Transverse colon (tissue), 4 donors: ENCODE measurements at places on chromosomes 13 and 19.

DNA sequence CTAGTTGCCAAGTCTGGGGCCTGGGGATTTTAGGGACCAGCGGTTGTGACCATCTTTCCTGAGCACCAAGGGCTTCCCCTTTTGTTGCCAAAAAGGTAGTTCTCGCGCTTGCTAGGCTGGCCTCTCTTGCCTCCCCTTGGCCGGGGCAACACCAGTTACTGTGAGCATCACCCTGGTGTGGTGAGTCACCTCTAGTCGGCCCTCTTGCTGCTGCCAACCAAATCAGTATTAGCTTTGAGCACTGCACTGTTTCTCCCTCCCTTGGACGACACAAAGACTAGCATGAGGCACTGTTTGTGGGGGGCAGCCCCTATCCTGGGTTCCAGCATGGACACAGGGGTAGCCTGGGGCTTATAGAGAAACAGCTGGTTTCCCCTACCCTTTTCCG is 6.9 kb downstream of the SYDE1 start:
- no peak for DNase-seq

- no peak for DNase-seq
Observed at GRCh38 chr19:56136362-56136761, 4.7 kb upstream of the ZNF444 start.

DNA sequence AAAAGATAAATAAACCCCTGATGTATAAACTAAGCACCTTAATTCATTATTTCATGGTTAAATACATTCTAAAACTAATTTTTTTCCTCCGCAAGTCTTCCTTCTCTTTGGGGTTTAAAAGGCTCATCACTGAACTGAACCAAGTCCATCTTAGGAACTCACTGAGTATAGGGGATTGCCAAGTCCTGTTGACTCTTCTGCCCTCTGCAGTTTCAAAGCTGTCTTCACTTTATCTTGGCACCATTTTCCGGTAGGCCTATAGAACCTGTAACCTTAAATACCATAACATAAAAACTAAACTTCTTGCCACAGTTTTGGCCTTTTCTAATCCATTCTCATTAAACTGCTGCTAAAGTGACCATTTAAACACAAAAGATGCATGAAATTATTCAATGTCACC is 66.5 kb upstream of the USPL1 start:
- DNase-seq = no peak

DNA sequence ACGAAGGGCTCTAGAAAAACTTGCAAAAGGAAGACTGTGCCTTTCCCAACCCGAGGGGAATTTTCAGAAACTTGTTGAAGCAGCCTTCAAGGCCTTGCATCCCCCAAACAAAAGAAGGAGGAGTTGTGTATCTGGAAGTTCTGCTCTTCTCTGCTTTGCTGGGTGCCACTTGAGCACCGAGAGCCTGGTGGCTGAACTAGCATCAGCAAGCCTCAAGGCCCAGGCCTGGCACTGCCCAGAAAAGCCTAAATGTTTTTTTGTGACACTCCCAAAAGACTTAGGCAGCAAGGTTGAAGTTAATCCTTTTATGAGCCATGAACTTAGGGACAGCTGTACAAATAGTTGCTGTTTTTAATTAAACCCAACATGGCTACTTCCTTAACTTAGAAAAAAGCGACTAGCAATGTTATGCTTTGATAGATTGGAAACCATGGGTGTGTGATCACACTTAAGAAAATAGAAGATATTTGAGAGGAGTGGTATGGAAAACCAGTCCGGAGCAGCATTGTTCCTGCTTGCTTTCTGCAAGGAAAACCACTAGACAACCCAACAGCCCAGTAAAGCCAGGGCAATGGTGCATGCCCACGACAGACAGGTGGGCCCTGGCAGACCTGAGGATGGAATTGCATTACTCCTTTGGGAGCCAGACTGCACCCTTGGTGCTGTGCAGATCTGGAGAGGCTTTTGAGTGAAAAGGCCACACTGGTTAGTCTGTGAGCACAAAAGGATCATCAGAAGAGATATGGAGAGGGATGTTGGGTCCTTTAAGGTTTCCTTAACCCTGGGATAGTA is 788 bp upstream of the DLEU7 start:
- no peak for DNase-seq

GRCh38 chr13:91187522-91187921 is 160.0 kb upstream of the MIR17HG start:
- DNase-seq = no peak

- DNase-seq = peak; percentile 79
Observed at GRCh38 chr19:41373993-41374392, 2.3 kb upstream of the TMEM91 start.

- DNase-seq = peak; percentile 92
Observed at GRCh38 chr19:18274781-18275356, 617 bp upstream of the IQCN start.

- DNase-seq = no peak
Observed at GRCh38 chr19:4930664-4931063, 21.4 kb downstream of the UHRF1 start.

- no peak for DNase-seq
Observed at GRCh38 chr13:100333141-100333540, 244.2 kb downstream of the PCCA start.

GRCh38 chr13:23433171-23434153 is at the start of gene SACS:
TSS of gene SACS (minus strand) at chr13:23433702. CDS start at chr13:23411239, 22,463 bp downstream.
- DNase-seq = no peak

- no peak for DNase-seq
Observed at GRCh38 chr13:40799508-40799907, 10.1 kb downstream of the SLC25A15 start.

- peak; percentile 94 for DNase-seq
Observed at GRCh38 chr13:50911937-50912795, 2.6 kb downstream of the RNASEH2B start.

DNA sequence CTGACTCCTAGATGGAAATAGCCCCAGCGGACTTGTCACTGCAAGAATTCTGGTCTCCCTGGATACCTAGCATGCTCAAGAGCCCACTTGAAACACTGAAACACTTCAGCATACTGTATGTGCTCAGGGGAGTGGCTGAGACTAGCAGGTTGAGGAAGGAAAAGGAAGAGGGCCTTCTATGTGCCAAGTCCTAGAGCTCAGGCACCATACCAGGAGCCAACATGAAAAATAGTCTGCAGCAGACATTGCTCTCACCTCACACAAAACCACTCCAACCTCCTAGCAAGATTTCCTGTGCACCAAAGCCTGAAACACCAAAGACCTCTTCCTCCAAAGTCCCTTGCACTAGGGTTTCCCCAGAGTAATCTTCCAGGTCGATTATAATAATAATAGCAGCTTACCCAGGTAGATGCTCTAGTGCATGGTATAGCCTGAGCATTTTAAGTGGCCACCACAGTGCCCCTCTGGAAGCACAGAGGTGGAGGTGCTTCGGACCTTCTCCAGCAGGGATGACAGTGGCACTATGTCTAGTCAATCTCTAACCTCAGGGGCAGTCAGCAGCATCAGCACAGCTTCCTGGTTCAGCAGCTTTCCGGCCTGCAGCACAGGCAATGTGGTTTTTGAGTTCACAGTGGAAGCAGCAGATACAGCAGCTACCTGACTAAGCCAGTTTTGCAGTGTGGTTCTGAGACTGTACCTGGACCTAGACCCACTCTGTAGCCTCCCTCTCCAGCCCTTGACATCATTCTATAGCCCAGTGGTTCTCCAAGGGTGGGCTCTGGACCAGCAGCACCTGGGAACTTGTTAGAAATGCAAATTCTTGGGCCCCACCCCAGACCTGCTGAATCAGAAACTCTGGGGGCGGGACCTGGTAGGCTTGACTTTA is 45.6 kb upstream of the UBE2L5 start:
- DNase-seq = peak; percentile 67
